ENCODE measurements at places on chromosomes 2 and 18. TPM values are rescaled to one million over a fixed set of nuclear protein-coding genes. Genes with fewer than 3 reads are reported as not detected.

CNGA3 gene
- total RNA-seq: 0.17 TPM

- H3K4me3 ChIP-seq: no peak overlapping the region
- no peaks in the 10 kb centered on the region for H3K27me3 ChIP-seq
- no peaks in the 10 kb centered on the region for H3K36me3 ChIP-seq
- no peak for DNase-seq
- H3K27ac ChIP-seq: no peak overlapping the region
Measured at GRCh38 chr18:28284132-28284531, 107.2 kb upstream of the CDH2 start.

DNA sequence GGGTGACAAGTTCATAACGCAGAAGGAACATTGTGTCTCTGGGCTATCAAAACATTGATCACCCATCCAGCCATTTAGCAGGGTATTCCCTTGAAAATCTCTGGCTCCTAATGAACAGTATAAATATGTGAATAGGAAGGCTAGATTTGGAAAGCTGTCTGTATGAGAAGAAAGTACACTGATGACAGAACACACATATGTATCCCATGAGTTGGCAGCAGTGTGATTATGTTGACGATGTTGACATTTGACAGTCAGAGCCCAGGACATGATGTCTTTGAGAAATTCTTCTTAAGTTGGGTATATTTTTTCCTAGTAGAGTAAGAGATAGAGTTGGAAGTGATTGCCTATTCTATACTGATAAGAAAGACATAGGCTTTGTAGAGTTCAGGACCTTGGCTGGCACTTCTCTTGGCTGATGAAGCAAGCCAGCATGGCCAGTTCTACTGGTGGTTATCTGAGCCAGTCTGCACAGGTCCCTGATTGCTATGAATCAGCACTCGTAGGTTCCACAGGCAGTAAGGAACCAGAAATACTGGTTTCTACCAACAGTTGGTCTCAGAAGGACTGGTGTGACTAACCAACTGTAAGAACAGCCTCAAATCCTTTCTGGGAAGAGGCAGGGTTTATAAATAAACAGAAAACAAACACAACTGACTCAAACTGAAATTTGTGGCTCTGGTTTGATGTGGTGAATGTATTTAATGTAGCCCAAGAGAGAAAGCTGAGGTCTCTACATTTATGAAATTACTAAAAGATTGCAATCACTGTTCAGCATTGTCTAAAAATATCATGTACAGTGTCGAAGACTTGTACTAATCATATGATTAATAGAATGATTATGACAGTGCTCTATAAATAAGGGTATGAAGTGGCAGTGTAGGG lies 43.9 kb upstream of the RAPH1 start:
- H3K36me3 ChIP-seq: no peaks in the 10 kb centered on the region
- DNase-seq: no peak
- peaks cover 19% of the 10 kb centered on the region for H3K4me1 ChIP-seq
- H3K27ac ChIP-seq: peak overlapping the region; percentile 71

GALR1 gene
- total RNA-seq: 0.06 TPM

IL18R1 gene
- 26.5 TPM for total RNA-seq

- no peak overlapping the region for H3K4me3 ChIP-seq
- H3K27me3 ChIP-seq: no peaks in the 10 kb centered on the region
- DNase-seq: no peak
Measured at GRCh38 chr2:136175466-136175865, 57.5 kb upstream of the CXCR4 start.

RNF144A gene
- total RNA-seq: 16.0 TPM

TLX2 gene
- not detected for total RNA-seq
